ENCODE measurements at places on chromosomes 7 and 10.

GRCh38 chr7:133051066-133051465 lies 30.8 kb downstream of the CHCHD3 start:
- no peak for DNase-seq

DNA sequence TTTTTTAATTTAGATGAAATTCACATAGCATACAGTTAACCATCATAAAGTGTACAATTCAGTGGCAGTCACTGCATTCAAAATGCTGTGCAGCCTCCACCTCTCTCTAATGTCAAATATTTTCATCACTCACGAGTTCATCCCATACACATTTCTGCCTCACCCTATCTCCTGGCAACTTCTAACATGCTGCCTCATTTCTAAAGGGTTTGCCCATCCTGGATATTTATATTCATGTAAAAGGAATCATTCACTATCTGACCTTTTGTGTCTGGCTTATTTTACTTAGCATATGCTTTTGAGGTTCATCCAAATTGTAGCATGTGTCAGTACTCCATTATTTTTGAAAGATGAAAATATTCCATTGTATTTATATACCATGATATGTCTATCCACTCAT lies 286.9 kb upstream of the VSTM2A start:
- no peak for DNase-seq

GRCh38 chr7:77388055-77388641 lies 28.0 kb downstream of the GSAP start:
- no peak for DNase-seq

DNA sequence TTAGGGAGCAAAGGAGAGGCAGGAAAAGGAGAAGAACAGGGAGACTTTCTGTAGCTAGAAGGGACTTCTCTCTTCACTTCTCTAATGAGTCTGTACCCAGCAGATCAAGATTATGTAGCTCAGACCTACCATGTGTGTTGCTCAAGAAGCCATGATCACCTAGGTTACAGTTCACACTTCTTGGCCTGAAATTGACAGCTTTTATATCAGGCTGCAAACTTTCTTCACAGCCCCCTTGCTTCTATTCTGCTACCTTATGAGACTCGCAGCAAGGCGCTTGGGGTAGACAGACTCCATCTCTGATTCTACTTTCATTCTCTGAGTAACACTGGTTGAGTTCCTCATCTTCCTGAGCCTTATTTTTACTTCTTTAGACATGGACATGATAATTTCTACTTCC lies 19.6 kb upstream of the GIMAP2 start:
- DNase-seq: no peak

DNA sequence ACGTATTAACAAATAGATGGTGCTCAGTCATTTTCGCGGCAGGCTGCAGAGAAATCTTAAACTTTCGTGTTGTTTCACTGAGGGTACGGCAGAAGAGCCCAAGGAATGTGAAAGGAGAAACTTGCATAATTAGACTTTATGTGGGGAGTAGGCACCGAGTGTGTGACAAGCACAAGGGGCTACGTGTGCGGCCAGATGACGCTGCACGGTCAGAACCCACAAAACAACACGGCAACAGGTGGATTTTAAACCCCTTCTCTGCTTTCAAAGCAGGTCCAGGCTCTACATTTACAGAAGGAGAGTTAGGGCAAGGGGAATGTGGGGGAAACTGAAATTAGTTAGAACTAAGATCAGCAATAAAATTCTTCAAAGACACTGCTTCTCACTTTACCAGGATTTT lies 392 bp upstream of the UCN3 start:
- DNase-seq: no peak
